ENCODE measurements at places on chromosomes 6 and 20. TPM values are rescaled to one million over a fixed set of nuclear protein-coding genes. Genes with fewer than 3 reads are reported as not detected.

The REM1 gene
- not detected for total RNA-seq

DNA sequence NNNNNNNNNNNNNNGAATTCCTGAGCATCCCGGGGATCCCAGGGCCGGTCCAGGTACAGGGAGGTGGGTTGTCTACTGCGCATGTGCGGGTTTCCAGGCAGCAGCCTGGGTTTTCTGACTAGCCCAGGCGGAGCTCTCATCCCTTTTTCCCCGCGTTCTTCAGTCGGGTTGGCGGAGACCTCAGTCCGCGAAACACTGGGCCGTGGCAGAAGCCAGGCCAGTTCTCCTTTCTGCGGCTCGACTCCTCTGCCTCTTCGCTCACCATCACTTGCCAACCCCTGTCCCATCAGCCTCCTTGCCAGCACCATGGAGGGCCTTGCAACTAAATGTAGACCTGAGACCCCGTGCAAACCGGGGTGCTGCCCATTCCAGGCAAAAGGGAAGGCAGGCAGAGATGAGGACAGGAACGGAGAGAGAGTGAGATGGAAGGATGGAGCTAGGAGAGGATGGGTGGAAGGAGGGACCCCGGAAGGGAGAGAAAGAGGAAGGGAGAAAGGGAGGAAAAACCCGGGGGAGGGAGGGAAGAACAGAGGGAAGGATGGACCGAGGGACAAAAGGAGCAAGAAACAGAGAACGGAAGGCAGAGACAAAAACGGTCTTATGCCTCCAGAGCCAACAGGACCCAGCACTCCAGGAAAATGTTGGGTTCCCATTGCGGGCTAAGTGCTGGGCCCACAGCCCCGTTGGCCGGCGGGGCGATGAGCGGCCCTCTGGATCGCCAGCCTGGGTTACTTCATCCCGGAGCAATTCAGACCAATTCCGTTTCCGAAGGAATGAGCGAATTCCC is 445.4 kb upstream of the DEFB115 start:
- no peaks in the 10 kb centered on the region for H3K4me1 ChIP-seq
- no peaks in the 10 kb centered on the region for H3K36me3 ChIP-seq
- H3K4me3 ChIP-seq, result no peak overlapping the region
- no peak overlapping the region for H3K27ac ChIP-seq

DNA sequence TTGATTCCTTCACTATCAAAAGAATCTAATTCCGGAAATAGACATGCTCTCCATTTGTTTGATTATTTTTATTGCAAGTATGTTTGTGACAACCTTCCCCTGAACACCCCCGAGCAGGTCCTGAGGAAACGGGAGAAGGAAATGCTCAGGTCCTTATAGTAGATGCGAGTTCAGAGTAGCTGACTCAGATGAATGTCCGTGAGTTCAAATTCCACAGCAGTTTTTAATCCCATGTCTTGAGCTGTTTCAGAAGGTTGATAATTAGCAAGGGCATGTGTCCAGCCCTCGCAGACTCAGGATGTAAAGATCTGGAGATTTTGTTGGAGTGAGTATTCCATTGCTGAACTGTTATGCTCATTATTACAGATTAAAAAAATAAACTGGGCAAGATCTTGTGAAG is 169.3 kb downstream of the BCAS1 start:
- DNase-seq, result no peak
- H3K4me1 ChIP-seq, result peaks cover 39% of the 10 kb centered on the region
- H3K27me3 ChIP-seq, result no peaks in the 10 kb centered on the region
- H3K27ac ChIP-seq, result no peak overlapping the region
- no peak overlapping the region for H3K4me3 ChIP-seq

DNA sequence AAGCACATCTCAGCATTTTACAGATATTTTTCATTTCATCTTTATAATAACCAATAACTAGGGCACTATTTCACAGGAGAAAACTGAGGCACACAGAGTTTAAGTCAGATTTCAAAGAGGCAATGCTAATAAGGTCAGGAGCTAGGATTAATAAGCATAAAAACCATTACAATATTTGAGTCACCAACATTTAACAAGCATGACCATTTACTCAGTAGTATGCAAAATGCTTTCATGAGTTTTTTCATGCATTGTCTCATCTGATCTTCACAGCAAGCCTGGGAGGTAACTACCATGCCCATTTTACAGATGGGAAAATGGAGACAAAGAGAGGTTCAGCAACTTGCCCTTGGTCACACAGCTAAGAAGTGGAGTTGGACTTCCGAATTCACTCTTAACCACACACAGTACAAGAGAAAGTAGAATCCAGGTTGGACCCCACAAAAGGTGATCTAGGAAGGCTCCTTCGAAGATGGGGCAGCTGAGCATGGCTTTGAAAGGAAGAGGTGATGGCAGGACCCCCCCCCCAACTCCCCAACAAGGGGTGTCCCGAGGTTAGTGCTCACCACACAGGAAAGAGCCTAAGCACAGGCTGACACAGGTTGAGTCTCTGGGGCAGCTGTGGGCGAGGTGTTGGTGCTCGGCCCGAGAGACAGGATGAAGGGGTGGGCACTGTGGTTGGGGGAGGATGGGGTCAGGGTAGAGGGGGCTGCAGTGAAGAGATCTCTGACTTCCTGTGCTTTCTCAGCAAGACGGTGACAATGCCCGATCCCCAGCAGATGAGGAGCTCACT is 108.8 kb downstream of the PREX1 start:
- peak overlapping the region; percentile 70 for H3K27ac ChIP-seq
- H3K36me3 ChIP-seq, result peaks cover 16% of the 10 kb centered on the region
- H3K27me3 ChIP-seq, result no peaks in the 10 kb centered on the region
- peaks cover 92% of the 10 kb centered on the region for H3K4me1 ChIP-seq

DNA sequence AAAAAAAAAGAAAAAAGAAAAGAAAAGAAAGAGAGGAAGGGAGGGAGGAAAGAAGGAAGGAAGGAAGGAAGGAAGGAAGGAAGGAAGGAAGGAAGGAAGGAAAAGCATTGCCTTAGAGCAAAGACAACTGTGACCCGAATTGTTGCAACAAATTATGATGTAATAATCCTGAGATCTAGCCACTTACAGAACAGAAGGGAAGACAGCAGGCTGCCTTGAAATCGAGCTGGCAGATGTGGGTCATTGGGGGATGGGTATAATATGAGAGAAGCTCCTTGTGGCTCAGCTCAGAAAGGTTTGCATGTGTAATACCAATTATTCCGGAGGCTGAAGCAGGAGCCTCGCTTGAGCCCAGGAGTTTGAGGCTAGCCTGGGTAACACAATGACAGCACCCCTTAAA is 208.1 kb upstream of the PROKR2 start:
- no peaks in the 10 kb centered on the region for H3K27me3 ChIP-seq
- DNase-seq, result no peak

GRCh38 chr6:44053760-44054556 is 73.3 kb downstream of the MRPL14 start:
- no peak overlapping the region for H3K4me3 ChIP-seq
- no peaks in the 10 kb centered on the region for H3K27me3 ChIP-seq
- no peak for DNase-seq
- H3K27ac ChIP-seq, result no peak overlapping the region

All from GM12878 (cell line).